ENCODE measurements at places on chromosomes 3 and 15.

DNA sequence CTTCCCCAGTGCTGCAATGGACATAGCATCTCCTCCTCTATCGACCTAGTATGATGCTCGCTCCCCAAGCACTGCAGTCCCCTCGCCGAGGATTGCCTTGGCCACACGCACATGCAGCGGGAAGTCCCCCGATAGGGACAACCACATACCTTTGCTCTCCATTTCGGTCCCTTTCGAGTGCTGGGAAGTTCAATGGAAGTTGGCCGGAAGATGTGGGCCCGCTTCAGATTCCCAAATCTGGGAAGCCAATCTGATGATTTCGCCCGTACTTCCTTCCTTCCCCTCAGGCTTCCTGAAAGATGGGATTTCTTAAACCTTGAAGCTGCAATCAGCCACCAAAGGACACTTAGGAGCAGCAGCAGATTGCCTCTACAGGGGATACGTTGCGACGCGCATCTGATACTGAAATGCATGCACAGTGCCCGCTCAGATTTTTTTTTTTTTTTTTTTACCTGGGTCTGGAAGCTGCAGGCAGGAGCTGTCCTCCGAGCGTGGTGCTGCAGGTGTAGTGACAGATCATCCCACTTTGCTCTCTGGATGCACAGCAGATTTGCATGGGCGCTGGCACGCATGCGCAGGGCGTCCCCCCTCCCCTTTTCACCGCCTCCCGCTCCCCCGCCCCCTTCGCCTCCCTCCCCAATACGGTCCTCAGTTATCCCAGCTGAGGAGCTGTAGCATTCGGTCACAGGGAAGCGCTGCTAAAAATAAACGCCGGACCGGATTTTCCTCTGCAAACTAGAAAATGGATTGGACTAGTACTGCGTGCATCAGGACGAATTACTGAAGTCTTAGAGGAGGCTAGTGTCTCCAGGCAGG is at the start of gene FGF12:
Gene FGF12 (minus strand): TSS at position 510 of the 816 bp plus-strand sequence.
- no peak for DNase-seq

- no peak for DNase-seq
Observed at GRCh38 chr15:61092361-61093157, 136.5 kb downstream of the RORA start.

DNA sequence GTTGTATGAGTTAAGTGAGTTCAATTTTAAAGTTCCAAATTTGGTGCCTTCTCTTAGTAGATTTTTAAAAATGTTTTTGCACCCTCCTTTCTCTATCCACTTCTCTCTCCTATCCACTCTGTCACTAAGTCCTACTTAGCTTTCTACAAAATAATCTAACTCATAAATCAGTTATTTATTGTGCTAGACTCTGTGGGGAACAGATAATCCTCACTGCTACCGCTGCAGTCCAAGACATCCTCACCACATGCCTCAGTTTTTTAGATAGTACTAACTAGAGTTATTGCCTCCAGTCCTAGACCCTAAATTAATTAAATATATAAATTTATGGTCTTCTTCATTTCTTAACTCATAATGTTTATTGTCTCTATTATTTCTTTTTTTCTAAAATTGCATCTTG is 576.3 kb downstream of the GRM7 start:
- DNase-seq = no peak

DNA sequence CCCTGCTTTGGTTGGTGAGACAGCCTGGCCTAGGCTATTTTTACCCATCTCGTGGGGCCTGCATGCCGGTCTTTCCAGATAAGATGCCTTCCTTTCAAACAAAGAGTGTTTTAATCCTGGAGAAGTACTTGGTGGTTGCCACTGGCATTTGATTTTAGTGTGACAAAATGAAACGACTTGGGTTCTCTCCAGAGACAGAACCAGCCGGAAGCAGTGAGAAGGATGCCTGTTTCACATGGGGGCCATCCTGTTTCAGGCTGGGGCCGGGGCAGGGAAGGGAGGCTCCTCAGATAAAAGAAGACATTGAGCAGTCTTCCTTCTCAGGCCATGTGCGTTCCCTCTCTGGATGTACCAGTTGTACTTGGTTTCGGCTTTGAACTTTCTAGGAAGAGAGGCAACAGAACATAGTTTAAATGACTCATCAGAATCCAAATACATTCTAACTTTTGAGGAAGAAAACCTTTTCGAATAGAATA is 74.9 kb downstream of the TOP2B start:
- DNase-seq = no peak

DNA sequence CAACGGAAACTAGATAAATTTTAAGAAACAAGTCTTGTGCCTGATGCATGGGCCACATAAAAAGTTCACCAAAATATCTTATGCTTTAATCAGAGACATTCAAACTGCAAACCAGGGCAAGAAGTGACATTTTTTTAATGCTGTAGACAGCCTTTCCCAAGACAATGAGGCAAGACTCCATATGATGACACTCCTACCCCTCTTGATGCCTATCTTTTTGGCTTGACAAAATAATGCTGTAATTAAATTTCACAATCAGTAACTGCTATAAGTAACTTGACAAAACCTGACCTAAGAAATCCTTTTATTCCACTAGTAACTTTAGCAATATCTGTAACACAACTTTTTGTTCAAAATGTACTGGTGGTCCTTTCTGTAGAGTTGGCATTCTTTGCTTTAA is 48.7 kb downstream of the ECT2 start:
- DNase-seq = no peak

DNA sequence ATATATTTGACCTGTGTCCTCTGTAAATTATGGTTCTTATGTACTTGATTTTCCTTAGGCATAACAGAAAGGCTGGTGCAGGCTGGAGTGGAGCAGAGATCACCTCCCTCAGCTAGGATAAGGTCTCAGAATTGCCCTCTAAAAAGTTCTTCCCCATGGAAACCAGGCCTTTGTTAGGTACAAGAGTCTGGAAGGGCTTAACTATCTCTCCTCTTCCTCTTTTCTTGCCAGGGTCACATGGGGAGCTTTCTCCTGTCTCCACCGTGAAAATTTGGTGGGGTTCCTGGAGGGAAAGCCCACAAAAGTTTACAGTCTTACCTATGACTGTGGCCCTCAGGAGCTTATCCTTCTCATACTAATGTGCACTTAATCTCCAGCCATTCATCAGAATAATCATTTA is 633.2 kb downstream of the MCTP2 start:
- no peak for DNase-seq

DNA sequence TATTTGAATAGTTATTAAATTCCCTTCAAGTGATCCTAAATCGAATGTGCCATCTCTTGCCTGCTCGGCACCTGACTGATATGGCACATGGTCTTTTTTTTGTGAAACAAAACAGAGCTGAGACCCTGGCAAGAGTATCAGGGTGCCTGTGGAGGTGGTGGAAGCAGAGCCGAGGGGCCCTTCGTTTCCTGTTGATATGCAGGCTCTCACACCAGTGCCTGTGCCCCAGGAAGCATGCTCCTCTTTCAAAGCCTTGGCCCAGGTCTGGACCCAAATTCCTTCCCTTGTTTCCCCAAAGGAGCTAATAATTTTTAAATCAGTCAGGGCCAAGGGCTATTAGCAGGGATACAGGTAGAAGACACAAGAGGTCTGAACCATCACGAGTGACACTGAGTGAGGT is 21.5 kb upstream of the MRPS22 start:
- no peak for DNase-seq

DNA sequence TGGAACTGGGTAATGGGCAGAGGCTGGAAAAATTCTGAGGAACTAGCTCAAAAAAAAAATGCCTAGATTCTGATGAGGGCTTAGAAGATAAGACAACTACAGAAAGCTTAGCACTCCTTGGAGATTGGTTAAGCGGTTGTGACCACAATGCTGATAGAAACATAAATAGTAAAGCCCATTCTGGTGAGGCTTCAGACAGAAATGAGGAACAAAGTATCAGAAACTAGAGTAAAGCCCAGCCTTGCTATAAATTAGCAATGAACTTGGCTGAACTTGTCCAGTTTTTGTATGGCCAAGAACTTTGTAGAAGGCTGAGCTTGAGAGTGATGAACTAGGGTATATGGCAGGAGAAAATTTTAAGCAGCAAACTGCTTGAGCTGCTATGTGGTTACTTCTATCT is 25.4 kb downstream of the GOLGB1 start:
- DNase-seq = no peak
